DND-41 (cell line): ENCODE measurements at places on chromosomes 1 and 21.
A peak's percentile ranks its signal among the peaks of the same experiment; 100 is the strongest.

GRCh38 chr1:73813716-73814115, 384.3 kb downstream of the LRRIQ3 start:
- DNase-seq: no peak

DNA sequence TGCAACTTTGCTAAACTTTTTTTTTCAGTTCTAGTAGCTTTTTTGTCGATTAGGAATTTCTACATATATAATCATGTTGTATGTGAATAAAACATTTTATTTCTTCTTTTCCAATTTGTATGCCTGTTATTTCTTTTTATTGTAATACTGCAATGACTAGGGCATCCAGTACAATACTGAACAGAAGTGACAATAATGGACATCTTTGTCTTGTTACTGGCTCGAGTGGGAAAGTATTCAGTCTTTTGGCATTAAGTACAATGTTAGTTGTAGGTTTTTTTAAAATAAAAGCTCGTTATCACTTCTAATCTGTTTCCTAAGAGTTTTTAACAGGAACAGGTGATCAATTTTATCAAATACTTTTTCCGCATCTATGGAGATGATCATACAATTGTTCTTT, 9.8 kb downstream of the STPG1 start:
- no peak for DNase-seq

DNA sequence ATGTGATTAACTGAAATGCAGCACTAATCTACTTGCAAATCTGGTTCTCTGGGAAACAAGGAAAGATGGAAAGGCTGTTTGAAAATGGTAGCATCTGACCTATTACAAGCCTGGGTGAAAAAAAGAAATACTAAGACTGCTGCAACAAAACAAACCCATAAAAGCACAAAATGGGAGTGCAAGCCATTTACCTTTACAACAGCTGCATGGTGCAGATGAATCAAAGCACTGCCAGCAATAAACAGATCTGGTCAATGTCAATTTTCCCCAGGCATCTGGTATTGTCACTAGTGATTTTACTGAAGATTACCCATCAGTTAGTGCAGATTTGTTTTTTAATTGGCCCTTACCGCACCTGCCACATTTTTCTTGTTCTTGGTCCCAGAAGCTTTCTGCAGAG, 1341.7 kb downstream of the PLA2G4A start:
- no peak for DNase-seq

DNA sequence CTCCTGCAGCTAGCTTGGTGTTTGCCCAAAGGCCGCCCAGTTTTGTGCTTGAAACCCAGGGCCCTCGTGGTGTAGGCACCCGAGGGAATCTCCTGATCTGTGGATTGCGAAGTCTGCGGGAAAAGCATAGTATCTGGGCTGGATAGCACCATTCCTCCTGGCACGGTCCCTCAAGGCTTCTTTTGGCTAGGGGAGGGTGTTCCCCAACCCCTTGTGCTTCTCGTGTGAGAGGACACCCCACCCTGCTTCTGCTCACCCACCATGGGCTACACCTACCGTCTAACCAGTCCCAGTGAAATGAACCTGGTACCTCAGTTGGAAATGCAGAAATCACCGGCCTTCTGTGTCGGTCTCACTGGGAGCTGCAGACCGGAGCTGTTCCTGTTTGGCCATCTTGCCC, 403.5 kb downstream of the USP25 start:
- no peak for DNase-seq

DNA sequence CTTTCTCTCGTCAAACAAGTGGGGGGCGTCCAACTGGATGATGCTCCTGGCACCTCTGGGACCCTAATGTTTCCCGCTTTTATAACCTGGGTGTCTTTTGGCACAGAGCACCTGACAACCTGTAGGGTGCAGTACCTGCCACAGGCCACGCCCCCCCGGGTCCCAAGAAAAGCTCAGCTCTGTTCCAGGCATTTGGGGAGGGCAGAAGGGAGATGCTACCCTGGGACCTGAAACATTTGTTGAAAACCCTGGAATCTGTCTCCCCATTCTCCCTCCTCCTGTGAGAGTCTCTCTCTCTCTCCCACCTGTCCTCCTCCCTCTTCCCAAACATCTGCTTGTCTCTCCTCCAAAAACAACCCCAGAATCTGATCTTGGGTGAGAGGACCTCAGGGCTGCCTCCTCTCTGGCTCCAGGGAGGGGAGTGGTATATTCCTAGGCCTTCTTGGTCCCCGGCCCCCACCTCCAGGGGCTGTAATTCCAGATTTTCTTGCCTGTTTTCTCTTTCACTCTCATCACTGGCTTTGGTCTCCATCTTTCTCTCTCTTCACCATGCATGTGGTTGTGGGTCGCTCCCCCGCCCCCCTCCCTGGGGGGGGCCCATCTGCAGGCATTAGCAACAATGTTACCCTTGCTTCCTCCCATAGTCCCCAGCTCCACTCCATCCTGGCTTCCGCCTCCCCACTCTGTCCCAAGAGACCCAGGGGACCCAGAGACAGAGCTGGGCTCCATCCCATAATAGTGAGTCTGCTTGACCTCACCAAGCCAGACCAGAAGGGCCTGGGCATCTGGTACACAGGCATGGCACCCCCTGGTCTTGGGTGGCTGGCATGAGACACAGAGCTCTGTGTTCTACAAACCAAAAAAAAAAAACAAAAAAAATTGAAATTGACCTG, 4.1 kb downstream of the AHDC1 start:
- DNase-seq: peak; percentile 76

DNA sequence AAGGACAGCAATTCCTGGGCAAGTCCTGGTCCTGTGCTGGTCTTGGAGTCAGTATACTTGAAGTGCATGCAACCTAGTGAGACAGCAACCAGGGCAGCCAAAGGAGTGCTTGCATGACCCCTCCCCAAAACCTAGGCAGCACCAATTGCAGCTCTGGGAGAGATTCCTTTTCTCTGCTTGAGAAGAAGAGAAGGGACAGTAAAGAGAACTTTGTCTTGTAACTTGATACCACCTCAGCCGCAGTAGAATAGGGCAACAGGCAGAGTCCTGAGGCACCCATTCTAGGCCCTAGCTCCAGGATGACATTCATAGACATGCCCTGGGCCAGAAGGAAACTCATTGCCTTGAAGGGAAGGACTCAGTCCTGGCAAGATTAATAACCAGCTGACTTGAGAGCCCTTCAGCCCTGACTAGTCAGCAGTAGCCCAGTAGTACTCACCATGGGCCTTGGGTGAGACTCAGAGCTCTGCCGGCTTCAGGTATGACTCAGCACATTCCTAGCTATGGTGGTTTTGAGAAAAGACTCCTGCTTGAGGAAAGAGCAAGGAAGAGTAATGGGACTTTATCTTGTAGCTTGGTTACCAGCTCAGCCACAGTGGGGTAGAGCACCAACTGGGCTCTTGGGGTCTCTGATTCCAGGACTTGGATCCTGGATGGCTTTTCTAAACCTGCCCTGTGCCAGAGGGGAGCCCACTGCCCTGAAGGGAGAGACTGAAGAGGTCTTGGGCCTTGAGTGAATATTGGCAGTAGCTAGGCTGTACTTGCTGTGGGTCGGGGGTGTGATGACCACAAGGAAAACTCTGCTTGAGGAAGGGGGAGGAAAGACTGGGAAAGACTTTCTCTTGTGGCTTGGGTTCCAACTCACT, 51.7 kb upstream of the ACADM start:
- no peak for DNase-seq

- DNase-seq: no peak
Observed at GRCh38 chr1:225695578-225696337, 42.8 kb upstream of the ENAH start.

DNA sequence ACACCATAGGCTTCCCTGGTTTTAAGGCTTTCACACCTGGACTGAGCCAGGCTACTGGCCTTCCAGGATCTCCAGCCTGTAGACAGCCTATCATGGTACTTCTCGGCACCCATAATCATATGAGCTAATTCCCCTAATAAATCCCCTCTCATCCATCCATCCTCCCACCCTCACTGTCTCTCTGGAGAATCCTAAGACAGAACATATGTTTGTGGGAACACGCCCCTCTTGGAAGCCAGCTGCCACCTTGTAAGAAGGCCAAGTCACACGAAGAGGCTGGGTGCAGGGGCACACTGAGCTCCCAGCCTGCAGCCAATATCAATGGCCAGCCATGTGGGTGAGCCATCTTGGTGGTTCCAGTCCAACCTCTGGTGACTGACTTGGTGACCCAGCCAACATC, 7.4 kb downstream of the CLCC1 start:
- no peak for DNase-seq

GRCh38 chr21:33751120-33751519, 108.8 kb downstream of the ITSN1 start:
- DNase-seq: no peak

- no peak for DNase-seq
Observed at GRCh38 chr1:18693256-18694098, 62.8 kb downstream of the PAX7 start.

- DNase-seq: no peak
Observed at GRCh38 chr21:42478504-42478903, 17.5 kb downstream of the RSPH1 start.

- no peak for DNase-seq
Observed at GRCh38 chr21:38188037-38188436, 68.8 kb upstream of the KCNJ15 start.

GRCh38 chr1:218347723-218348627, 2.8 kb downstream of the TGFB2 start:
- DNase-seq: no peak

DNA sequence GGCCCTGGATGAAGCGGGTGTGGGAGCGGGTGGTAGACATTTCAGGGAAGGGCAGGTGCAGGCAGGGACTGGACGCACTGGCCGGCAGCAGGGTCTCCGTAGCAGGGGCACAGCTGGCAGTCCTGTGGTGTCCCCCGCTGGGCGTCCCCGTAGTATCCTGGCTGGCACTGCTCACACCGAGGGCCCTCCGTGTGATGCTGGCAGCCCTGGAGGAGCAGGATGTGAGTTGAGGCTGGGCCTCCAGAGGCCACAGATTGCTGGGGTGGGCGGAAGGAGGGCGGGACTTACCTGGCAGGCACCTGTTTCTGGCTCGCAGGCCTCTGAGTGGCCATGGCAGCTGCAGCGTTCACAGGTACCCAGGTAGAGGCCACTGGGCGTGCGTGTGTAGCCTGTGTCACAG, 62.3 kb downstream of the LDLRAD2 start:
- DNase-seq: no peak

GRCh38 chr1:14759843-14760242, 161.4 kb downstream of the KAZN start:
- no peak for DNase-seq

- DNase-seq: no peak
Observed at GRCh38 chr1:17949511-17949910, 158.1 kb upstream of the IGSF21 start.

- DNase-seq: no peak
Observed at GRCh38 chr21:36522219-36522808, 42.4 kb upstream of the CLDN14 start.

- peak; percentile 76 for DNase-seq
Observed at GRCh38 chr1:117366177-117367045, 838 bp upstream of the MAN1A2 start.

DNA sequence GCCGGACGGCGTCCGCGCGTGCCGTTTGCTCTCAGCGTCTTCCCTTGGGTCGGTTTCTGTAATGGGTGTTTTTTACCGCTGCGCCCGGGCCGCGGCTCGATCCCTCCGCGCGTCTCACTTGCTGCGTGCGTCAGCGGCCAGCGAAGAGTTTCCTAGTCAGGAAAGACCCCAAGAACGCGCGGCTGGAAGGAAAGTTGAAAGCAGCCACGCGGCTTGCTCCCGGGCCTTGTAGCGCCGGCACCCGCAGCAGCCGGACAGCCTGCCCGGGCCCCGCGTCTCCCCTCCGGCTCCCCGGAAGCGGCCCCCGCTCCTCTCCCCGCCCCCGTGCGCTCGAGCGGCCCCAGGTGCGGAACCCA, 159.8 kb downstream of the RUNX1 start:
- DNase-seq: peak; percentile 72

GRCh38 chr21:33078907-33079582, 9.1 kb downstream of the OLIG1 start:
- DNase-seq: peak; percentile 37

GRCh38 chr1:209721323-209721722, 16.7 kb downstream of the HSD11B1 start:
- no peak for DNase-seq

DNA sequence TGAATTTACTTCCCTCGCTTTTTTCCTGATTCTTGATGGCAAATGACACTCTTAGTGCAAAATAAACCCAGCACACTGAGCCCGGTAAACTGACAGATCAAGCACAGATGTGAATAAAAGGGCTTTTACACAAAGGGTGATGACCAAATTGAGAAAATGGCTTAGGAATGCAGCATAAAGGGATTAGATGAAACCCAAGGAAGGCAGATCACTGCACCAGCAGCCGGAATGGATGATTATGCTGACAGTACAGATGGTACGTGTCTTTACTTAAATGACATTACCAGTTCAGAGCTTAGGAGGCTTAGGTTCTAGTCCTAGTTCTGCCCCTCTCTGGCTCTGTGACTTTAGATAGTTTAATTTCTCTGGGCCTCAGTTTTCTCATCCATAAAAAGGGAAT, 12.0 kb downstream of the PKP1 start:
- DNase-seq: no peak

DNA sequence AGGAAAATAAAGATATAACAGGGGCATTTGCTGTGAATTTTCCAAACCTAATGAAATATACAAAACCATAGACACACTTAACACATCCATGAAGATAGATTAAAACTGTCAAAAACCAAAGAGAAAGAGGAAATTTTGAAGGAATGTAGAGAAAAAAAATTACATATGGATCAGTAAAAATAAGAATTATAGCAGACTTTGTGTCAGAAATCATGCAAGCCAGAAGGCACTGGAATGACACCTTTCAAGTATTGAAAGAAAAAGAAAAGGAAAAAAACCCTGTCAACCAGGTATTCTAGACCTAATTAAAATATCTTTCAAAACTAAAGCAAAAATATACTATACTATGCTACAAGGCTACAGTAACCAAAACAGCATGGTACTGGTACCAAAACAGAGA, 125.8 kb upstream of the PALMD start:
- DNase-seq: no peak

DNA sequence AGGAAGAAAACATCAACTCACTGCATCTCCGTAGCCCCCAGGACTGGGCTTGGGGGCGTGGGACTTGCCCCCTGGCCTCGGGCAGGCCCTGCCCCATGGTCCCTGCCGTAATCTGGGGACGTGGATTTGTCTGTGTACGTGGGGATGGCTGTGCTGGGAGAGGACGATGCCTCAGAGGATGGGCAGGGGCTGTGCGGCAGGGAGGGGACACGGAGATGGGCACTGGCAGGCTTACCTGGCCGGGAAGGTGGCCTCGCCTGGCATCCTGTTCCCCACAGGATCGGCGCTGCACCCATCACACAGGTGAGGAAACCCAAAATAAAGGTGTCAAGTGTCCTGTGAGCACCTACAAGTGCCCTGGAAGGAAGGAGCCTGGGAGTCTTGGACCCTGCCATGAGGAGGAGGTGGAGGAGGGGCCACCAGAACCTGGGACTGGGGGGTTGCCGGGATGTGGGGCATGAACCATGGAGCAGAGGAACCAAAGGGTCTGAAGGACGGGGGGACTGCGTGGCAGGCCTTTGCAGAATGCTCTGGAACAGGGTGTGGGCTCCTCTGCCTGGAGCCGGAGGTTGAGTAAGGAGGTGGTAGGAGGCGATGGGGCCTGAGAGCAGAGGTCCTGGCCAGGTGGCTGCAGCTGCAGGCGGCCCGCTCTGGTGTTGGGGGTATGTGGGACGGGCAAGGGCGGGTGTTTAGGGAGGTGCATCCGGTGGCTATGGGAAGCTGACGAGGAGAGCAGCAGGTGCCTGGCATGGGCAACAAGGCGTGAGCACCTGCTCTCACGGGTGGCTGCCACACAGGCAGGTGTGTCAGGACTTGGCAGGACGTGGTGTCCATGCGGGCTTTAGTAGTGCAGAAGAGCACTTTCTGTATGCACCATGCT, 27.8 kb upstream of the LRRC3 start:
- DNase-seq: no peak
